Stimulated activated CD8-positive, alpha-beta memory T cell treated with anti-CD3 and anti-CD28 coated beads, Interleukin-15, amount 100 ng/mL, for 48 hours (primary cell): ENCODE measurements at places on chromosomes 5 and 9.
A peak's percentile ranks its signal among the peaks of the same experiment; 100 is the strongest.

DNA sequence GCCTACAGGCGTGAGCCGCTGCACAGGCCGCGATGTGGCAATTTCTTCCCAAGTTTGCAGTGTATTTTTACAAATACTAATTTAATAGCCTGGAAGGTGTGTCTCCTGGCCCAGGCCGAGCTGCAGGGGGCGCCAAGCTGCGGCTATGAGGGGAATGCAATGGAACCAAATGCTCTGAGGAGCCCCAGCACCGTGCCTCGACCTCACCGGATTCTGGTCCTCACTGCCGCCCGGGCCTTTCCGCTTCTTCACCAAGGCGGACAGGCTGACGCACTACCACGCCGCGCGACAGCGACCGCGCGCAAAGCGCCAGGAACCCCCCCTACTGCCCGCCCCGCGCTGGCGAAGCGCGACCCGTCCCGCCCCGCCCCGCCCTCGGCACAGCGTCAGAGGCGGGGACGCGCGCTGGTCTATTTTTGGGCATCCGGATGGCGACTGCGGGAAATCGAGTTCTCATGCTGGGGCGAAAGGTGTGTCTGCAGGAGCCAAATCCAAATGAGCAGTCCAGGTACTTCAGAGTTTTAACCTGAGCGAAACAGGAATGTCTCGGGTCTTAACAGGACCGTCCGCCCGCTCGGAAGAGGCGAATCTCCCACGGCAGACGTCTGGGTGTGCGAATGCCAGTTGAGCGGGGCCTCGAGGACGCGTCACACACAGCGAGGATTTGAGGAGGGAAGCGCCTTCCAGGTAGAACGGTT is 31.7 kb upstream of the PRXL2C start:
- peak; percentile 67 for DNase-seq

DNA sequence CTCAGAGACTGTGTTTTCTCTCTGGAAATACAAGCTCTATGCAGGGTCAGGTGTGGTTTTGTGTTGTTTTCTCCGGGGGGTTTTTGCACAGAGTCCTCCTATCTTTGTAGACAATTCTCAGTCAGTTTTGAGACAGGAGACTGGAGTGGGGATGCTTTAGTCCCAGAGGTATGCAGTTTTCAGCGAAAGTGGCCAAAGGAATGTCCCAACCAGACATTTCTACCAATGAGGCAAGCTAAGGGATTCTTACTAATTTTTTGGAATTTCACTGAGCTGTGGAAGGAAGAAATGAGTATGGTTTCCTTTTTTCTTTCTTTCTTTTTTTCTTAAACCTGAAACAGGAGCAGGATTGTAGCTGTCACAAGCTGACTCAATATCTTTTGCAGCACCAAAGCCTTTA is 35.3 kb upstream of the PLPP1 start:
- no peak for DNase-seq

GRCh38 chr9:78525986-78526560 is 229.1 kb downstream of the PSAT1 start:
- DNase-seq = no peak

- peak; percentile 48 for DNase-seq
Observed at GRCh38 chr5:133868946-133869518, 99.4 kb downstream of the C5orf15 start.

GRCh38 chr5:72157625-72157962 is 50.3 kb downstream of the MAP1B start:
- no peak for DNase-seq

GRCh38 chr5:885127-885442 is 7.5 kb downstream of the BRD9 start:
- no peak for DNase-seq

- no peak for DNase-seq
Observed at GRCh38 chr9:35680331-35681105, 6.8 kb downstream of the CA9 start.

DNA sequence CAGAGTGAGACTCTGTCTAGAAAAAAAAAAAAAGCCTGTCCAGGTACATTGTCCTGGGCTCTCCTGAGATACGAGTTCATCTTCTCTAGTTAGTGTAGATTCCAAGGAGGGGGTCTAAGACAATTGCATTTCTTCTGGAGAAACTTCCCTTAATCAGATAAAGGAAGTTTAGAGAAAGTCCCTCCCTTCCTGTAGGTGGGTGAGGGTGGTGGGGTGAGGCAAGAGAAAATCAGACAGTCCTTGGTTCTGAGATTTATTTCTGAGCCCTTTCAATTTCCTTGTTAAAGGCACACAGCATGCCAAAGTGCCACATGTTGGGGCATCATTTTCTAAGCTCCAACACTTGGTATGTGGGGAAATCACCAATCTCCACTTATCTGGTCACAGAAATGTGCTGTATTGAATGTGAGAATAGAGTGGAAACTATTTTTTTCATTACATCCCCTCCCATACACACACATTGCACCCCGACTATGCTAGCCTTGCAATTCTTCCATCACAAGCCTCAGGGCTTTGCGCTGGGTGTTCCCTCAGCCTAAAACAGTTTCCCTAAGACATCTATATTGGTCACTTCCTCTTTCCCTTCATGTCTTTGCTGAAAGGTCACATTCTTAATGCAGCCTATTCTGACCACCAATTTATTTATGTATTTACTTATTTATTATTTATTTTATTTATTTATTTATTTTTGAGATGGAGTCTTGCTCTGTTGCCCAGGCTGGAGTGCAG is 5.1 kb upstream of the TUT7 start:
- no peak for DNase-seq

GRCh38 chr5:72138943-72139521 is 31.8 kb downstream of the MAP1B start:
- DNase-seq = peak; percentile 2

DNA sequence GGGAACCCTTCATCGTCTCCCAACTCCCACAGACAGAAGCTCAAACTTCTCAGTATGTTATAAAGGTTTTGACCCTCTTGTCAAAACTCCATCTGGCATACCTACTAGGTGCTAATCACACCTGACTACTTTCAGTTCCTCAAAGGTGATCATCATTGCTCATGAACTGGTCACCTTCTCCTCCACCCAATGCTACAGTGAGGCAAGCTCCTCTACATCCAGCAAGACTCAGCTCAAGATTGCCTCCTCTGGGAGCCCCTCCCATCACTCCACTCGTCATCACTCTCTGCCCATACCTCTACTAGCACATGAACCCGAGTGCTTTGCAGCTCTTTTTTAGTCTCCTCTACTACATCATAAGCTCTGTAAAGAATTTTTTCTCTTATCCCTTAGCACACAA is 102.4 kb downstream of the LPAR1 start:
- no peak for DNase-seq

DNA sequence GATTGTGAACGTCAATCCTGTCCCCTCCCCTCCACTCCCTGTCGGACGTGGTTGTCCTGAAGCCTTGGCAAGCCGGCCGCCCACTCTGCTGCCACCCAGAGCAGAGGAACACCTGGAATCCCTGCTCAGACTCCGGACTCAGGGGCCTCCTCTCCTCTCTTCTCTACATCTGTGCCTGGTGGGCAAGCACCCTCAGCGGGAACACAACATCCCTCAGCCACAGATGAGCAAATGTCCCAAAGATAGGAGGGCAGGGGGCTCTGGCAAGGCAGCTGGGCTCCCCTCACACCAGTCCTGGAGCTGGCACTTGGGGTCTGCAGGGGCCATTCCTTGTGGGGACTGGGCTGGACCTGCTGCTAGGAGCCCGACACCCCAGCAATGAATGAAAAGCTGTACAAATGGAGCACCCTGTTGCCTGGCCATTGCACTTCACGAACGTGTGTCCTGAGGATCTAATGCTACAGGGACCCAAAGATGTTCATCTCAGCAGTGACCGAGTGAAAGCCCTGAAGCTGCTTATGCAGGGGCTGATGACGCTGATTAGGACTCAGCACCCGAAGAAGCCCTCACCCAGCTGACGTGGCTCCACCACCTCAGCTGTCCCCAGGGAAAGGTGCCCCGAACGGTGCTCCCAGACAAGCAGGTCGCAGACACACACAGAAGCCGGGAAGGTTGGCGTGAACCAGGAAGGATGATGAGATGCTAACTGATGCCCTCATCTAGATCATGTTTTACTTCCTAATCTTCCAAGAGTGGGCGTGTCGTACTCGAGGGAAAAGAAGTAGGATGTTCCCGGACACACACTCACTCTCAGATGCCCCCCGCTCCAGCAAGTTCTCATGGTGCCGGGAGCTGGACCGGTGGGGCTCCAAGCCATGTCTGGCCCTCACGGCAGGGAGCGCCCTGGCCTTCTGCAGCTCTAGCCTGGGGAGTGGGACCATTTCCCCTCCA is 177.0 kb upstream of the PPP1R26 start:
- no peak for DNase-seq

DNA sequence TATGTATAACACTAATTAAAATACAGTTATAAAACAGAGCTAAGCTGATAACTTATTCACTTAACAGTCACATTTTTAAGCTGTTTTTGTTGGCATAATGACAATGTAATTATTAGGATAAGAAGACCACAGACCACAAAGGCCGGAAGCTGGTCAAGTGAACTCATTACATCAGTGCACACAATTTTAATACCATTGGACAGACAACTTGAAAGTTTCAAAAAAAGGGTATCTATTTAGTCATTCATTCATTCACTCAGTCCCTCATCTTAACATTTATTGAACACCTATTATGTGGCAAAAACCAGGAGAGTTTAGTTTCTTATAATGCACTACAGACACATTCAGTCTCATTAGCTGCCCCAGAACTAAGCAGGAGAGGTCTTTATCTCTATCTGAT is 11.6 kb downstream of the ERP44 start:
- DNase-seq = no peak

GRCh38 chr5:24750355-24750754 is 105.6 kb upstream of the CDH10 start:
- DNase-seq = no peak

DNA sequence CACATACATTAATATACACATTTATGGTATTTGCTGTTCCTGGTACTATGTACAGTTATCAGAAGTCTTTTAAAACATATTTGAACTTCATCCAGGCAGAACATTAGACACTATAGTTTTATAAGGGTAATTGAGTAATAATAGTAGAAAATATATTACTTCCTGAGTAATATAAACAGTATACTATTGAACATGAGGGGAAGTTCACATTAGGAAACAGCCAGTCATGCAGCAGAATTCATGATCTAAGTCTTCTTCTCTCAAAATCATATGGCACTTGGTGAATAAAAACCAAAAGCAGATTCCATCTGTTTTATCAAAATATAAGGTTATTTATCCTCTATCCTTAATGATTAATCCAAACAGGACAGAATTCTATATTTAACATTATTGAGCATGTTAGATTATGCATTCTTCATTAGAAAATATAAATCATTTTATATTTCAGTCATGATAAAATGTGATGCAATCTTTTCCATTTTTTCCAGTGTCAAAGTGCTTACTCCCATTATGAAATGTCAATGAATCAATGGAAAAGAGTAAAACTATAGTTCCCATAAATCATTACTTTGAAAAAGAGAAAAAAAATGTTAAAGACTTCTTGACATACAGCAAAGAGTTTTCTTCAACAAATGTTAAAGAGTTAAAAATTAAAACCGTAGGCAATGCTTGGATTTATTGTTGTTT is 584.3 kb upstream of the TUSC1 start:
- no peak for DNase-seq

DNA sequence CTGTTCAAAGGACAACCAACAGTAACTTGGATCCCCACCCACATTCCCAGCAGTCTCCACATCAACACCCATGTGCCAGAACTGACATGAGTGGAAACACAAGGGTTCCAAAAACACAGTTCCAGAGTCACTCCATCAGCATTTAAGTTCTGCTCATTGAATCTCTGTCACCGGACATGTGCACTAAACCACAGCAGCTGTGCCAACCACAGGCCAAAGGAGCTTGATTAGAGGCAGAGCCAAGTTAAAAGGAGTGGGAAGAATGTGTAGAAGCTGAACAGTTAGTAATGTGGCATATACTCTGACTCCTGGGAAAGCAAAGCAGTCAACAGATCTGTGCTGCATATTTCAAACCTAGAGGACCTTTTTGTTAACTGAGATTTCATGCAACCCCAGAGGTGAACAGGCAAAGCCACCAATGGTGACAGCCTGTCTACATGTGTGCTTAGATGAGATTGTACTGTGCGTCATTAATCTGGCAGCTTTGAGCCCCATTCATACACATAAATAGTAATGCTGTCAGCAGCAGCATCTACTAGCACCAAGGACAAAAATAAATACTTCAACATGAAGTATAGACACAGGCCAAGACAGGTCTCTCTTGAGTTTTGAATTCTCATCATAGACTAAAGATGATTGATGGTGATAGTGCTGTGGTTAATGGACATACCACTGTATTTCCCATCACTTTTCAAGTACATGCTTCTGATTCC is 16.4 kb upstream of the FST start:
- DNase-seq = no peak

- no peak for DNase-seq
Observed at GRCh38 chr9:83336706-83337105, 201.5 kb downstream of the FRMD3 start.

DNA sequence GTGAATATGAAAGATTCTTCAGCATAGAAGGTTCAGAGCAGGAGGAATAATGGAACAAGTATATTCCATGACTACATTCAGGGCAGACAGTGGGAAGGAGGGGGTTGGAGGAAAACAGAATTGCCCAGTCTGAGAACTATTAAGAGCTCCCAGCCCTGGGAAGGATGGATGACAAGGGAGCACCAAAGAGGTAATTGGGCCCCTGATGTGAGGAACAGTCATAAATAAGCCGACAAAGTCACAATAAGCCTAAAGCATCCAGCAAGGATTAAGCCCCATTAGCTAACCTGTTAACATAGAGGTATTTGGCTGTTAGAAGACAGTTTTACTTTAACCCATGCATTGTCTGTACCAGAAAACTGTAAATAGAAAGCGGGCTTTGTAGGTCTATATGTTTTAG is 348.7 kb upstream of the SEMA6A start:
- no peak for DNase-seq

DNA sequence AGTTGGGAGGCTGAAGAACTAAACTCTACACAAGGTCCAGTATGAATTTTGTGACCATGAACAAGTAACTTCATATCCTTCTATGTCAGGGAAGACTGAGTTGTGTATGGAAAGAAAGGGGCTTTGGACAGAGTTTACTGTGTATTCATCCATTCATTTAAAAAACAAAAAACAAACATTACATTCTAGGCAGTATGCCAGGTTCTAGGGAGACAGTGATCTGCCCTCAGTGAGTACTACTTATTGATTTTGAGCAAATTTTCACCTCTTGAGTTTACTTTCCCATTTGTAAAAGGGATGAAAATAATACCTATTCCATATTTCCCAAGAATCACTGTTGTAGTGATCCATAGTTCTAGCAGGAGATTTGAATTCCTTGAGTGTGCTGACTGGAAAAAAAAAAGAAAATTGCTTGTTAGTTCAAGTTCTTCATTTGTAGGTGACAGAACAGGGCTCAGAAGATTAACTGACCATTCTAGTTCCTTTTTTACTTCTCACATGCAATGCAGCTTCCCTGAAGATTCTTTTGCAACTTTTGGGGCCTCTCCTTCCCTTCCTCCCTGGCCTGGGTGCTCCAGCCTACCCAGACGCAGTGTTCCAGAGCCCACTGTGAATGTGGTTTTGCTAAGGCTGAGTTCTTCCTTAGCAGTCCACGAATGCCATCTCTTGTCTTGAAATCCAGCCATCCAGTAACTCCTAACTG is 2.6 kb upstream of the GAPVD1 start:
- DNase-seq = no peak

GRCh38 chr9:3413984-3414383 is 111.8 kb downstream of the RFX3 start:
- no peak for DNase-seq

- DNase-seq = no peak
Observed at GRCh38 chr9:137731947-137732813, 113.4 kb downstream of the EHMT1 start.

- DNase-seq = no peak
Observed at GRCh38 chr5:109982966-109983534, 293.3 kb downstream of the MAN2A1 start.
